LoVo (cell line): ENCODE measurements at places on chromosomes 5 and 9.

GRCh38 chr5:140225396-140225795 is 50.4 kb downstream of the CYSTM1 start:
- DNase-seq: no peak

GRCh38 chr9:68509689-68510088 is 31.0 kb downstream of the TMEM252 start:
- no peak for DNase-seq

- no peak for DNase-seq
These were observed 179.3 kb downstream of the CTNND2 start for GRCh38 chr5:11724940-11725339.

- DNase-seq: no peak
These were observed 36.2 kb downstream of the NEK6 start for GRCh38 chr9:124293718-124294506.

GRCh38 chr9:124858330-124859046 is 3.3 kb downstream of the RPL35 start:
- no peak for DNase-seq

- no peak for DNase-seq
These were observed 8.1 kb downstream of the GSN start for GRCh38 chr9:121275781-121276658.

GRCh38 chr9:134617246-134617645 is 24.4 kb upstream of the COL5A1 start:
- no peak for DNase-seq

GRCh38 chr9:74500584-74500924 is 3.4 kb downstream of the RORB start:
- DNase-seq: no peak

DNA sequence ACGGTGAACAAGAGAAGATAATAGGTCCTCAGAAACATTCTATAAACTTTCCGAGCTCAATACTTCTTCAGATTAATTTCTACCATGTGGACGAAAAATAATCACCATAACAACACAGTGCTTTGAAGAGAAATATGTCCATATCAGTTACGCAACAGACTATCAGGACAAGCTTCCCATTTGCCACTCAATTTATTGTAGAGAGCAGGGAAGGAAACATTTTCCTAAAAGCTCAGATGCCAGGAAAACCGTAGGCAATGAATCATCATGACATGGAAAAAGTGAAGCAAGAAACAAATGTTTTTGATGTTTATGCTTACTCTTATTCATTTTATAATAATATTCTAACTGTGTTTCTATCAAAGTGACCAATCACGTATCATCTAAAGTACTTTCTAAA is 87.6 kb downstream of the S1PR3 start:
- DNase-seq: no peak

DNA sequence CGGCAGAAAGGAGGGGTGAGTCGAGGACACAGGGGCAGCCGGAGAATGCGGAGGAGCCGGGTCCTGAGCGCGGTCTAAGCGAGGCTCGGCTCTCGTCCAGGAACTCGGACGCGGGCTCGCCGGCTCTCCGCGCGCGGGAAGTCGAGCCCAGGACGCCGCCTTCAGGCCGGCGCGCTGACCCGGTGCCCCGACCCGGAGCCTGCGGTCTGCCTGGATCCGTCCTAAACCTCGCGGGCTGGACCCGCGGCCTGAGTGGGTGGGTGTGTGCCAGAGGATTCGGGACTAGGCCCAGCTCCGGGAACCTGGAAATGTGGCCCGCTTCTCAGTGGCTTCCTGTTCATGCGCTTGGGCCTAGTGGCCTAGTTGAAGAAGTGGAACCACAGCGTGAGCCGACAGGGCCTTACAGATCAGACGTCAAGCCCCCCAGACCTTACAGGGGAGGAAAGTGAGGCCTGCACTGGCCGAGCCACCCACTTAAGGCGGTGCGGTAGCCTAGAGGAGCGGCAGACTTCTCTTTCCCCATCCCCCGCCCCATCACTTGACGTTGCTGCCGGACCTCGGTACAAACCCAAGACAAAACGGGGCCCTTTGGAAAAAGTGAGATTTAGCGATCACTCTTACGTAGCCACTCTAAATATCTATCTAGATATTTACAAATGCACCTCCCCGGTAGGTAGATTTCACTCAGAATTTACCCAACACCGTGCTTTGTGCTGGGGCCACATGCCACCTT is 1.2 kb downstream of the CDKN2B-AS1 start:
- peak; percentile 52 for DNase-seq

DNA sequence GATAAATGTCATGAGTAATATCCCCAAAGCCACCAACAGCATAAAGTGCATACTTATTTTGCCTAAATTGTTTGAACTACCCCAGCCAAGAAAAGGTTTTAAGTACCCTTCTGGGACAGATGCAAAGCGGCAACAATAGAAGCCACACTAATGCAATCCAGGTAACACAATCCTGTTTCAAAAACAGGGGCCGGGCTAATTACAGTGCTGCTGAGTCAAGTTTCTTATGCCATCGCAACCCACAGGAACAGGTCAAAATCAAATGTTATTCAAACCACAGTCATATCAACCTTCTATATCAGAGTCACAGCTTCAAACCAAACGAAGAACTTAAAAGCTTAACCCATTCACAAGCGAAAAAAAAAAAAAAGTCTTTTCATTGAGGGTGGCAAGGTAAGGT is 28.3 kb downstream of the EBF1 start:
- DNase-seq: no peak

DNA sequence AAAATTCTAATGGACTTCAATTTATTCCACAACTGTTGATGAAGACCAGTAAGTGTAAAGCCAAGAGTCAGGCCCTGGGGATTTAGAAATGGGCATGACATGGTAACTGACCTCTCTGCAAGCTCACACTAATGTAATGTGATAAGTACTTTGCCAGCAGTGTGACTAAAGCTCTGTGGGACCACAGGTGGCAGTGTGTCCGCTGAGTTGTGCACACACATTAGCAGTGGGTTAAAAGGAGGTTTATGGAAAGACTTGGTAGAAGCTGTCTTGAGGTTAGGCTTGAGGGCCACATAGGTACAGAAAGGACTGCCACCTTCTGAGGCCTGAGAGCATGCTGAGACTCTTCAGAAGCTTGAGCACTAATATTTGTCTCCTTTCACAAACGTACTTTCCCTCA is 67.6 kb downstream of the UBAP1 start:
- DNase-seq: no peak

DNA sequence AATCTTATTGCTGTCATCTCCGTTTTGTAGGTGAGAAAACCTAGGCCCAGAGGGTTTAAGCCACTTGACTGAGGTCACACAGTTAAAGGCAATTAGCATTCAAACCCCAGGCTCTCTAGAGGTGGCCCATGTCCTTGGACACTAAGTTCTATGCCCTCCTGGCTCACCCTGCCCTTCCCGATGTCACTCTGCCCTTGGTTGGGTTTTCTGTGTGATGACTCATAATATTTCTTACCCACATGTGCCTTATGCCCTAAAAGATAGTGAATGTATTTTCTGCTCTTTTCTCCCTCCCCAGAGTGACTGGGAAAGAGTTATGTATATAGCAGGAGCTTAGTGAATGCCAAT is 174.5 kb upstream of the PITX1 start:
- DNase-seq: no peak

- no peak for DNase-seq
These were observed 259.9 kb downstream of the BNC2 start for GRCh38 chr9:16610538-16610937.

DNA sequence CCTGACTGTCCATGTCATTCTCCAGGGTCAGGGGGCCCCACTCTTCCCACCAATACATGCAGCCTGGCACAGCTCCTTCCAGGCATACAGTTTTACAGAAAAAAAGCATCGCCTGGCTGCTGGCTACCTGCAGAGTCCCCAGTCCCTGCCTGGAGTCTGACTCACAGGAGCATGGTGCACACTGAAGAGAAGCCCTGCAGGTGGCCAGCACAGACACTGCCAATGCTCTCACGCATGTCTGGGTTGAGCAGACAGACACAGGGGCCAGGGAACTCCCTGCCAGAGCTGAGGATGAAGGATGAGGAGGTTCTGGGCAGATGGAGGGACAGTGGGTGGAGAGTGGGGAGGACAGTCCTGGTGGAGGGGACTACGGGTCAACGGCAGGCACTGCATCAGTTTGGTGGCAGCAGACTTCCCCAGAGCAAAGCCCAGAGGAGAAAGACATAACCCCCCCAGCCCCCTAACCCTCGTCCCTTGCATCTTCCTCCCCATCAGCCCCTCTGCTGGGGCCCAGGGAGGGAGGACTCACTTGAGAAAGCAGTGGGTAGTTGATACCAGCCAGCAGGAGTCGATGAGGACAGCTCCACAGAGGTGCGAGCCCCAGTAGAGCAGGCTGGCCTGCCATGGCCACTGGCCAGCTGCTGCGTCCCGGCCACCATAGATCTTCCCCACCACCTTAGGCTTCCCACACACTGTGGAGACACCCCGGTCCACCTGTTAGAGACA is 72.9 kb upstream of the SPTLC1 start:
- DNase-seq: no peak

- DNase-seq: no peak
These were observed 10.5 kb downstream of the SNAPC3 start for GRCh38 chr9:15433191-15433590.

GRCh38 chr9:13597004-13597403 is 317.5 kb upstream of the MPDZ start:
- no peak for DNase-seq

DNA sequence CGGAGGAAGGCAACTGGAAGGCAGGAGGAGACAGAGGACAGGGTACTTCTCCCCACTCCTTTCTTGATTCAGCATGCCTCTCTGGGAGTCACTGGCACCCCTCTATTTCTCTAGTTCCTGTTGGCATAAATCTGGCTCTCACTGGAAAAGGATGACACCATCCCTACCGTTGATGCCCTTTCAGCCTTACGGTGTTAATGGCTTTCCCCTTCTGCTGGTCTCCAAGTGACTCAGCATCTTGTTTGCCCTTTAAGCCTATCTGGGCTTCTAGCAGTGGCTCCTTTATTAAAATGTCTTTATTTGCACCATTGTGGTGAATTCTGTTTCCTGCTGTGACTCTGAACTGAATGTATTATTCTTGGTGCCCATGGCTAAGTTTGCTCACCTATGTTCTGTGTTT is 227.3 kb upstream of the GLRA1 start:
- DNase-seq: no peak

DNA sequence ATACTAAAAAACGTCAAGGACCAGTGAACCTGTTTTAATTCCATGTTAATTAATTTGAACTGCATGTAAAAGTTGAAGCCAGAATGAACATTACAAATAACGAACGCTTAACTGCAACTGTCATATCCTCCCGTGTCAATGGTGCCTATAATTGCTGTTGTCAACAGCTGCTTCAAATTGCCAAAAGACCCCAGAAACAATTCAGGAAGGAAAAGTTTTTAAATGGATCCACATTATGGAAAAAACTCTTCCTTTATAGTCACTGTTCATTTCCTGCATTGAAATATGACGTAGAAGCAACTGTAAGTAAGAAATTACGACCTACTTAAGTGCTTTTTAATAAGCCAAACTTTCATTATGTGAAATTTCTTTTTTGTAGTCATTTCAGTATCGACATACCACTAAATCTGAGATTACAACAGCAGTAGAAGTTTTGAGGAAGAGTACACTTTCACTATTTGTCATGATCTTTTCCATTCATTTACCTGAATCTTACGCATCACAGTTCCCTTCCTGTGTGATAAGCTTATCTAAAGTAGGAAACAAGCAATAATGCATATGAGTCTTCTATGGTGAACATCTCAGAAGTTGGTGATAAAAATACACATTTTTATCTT is 37.8 kb downstream of the MEF2C start:
- no peak for DNase-seq

GRCh38 chr9:137757613-137758029 is 120.0 kb upstream of the CACNA1B start:
- DNase-seq: peak; percentile 15

GRCh38 chr5:113507601-113508000 is 5.9 kb upstream of the YTHDC2 start:
- no peak for DNase-seq

DNA sequence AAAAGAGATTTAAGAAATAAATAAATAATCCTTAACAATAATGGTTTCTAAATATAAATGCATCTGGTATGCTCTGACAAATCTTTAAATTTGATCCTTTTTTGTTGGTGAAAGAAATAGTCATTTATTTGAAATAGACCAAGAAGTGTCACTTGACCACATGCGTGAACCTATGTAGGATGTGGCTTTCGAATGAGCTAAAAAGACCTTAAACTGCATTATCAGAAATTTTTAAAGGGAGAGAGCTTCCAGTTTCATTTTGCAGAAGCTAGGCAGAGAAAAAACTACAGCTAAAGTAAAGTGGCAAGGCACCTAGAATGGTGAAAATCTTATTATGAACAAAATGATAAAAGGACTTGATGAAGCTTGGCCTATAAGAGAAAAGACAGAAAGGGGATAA is 309.2 kb upstream of the EFNA5 start:
- DNase-seq: no peak

- DNase-seq: no peak
These were observed 56.4 kb downstream of the PFDN1 start for GRCh38 chr5:140246378-140247122.

- no peak for DNase-seq
These were observed 126.9 kb upstream of the ANKRD55 start for GRCh38 chr5:56359809-56360685.

DNA sequence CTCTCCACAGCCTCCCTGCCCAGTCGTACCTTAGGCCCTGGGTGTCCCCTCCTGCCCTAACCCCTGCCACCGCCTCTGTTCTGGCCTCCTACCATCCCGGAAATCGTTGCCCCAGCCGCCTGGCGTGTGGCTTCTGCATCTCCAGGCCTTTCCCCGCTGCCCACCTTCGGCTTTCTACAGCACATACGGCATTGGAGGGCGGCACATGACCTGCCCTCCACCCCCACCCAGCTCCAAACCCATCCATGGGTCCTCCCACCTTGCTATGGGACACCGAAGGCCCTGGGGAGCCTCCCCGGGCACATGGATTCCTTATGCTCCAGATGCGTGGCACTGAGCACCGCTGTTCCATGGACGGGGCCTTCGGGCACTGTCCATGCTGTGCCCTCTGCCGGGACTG is 32.0 kb downstream of the FGF18 start:
- DNase-seq: no peak

DNA sequence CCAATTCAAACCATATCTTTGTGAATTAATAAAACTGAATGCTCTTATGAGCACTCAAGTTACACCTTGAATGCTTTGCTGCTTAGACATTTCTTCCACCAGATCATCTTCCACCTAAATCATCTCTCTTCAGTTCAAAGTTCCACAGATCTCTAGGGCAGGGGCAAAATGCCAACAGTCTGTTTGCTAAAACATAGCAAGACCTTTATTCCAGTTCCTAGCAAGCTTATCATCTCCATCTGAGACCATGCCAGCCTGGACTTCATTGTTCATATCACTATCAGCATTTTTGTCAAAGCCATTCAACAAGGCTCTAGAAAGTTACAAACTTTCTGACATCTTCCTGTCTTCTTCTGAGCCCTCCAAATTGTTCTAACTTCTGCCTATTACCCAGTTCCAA is 119.8 kb downstream of the GIN1 start:
- no peak for DNase-seq
